ENCODE measurements at places on chromosomes 3 and 15.

DNA sequence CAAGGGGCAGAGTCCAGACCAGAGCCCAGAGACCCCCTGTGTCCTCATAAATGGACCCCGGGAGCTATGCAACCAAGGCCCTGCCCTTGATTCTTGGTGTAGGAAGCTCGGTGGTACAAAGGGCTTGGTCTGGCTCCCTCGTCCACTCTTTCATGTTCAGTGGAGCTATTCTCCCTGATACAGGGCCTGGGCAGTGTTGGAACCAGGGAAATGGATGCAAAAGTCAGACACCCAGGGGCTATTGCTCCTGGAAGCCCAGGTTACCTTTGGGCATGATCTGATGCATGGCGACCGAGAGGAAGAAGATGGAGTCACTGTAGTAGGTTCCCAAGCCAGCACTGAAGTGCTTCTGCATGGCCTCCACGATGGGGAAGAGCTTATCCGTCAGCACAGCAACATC, 44.5 kb downstream of the XXYLT1 start:
- DNase-seq = no peak

DNA sequence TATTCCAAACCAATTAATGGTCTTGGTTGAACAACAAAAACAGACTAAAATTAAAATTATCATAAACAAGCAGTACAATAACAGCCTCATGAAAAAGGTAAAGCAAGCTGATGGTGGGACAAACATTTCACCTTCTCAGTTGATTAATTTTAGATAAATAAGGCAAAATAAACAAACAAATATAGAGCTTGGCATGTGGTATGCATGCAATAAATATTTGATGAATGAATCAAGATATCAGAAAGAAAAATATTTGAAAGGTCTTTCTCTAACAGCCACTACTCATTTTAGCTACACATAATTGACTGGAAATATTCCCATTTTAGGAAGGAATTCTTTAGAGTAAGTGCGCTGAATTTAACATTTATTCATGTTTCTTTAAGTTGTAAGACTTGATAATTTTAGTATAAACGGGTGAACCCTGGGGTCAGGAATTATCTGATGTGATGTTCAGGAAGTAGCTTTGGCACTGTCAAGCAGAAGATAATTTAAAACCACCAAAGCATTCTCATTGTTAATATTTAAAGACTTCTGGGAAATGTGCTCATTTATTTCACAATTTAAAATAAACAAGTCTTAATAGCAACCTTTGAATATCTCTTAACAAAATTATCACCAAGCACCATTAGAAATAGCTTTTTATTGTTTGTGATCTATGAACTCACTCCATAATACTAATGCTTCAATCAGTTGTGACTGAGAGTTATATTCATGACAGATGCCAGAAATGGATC, 372.3 kb upstream of the TGFBR2 start:
- DNase-seq = no peak

- DNase-seq = no peak
These were observed 80.0 kb upstream of the CACNA2D3 start for GRCh38 chr3:54042259-54042823.

- no peak for DNase-seq
These were observed 1.2 kb downstream of the IFT122 start for GRCh38 chr3:129441215-129441614.
